ENCODE measurements at places on chromosomes 5 and 9.

- no peak for DNase-seq
These were observed 8.5 kb downstream of the CAMSAP1 start for GRCh38 chr9:135898634-135899407.

GRCh38 chr5:116922532-116922931 lies 347.9 kb upstream of the SEMA6A start:
- no peak for DNase-seq

DNA sequence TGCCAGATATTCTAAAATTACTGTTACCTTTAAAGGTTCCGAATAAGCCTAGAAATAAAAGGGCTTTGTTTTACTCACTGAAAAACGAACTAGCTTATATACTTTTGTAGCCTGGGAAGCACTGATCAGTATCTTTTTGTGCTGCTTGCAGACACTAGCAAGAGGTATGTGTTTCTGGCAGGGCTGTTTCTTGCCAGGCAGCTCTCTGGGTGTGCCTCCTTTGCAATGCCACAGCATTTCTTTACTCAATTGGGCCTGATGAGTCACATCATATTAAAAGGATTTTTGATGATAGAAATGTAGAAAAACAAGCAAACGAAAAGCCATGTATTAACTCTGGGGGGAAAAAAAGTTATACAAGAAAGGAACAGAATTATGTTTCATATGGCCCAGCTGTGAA lies 35.6 kb downstream of the CD180 start:
- peak; percentile 30 for DNase-seq

DNA sequence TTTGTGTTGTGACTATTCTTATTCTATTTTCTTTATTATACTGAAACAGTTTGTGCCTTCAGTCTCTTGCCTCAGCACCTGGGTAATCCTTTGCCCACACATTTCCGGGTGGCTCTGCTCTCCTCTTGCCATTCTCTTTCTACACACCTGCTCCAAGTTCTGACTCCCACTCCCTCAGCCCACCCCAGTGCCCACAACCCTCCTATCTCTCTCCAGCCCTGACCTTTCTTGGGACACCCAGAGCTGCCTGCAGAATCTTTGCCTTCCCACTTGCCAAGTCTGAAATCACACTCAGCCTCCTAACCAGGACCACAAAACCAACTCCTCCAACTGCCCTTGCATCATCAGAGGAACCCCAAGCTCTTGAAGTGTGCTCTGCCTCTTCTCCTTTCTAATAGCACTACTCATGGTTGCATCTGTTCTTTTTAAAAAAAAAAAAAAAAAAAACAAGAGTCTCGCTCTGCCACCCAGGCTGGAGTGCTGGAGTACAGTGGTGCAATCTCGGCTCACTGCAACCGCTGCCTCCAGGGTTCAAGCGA lies 4.1 kb downstream of the SWI5 start:
- DNase-seq = no peak

DNA sequence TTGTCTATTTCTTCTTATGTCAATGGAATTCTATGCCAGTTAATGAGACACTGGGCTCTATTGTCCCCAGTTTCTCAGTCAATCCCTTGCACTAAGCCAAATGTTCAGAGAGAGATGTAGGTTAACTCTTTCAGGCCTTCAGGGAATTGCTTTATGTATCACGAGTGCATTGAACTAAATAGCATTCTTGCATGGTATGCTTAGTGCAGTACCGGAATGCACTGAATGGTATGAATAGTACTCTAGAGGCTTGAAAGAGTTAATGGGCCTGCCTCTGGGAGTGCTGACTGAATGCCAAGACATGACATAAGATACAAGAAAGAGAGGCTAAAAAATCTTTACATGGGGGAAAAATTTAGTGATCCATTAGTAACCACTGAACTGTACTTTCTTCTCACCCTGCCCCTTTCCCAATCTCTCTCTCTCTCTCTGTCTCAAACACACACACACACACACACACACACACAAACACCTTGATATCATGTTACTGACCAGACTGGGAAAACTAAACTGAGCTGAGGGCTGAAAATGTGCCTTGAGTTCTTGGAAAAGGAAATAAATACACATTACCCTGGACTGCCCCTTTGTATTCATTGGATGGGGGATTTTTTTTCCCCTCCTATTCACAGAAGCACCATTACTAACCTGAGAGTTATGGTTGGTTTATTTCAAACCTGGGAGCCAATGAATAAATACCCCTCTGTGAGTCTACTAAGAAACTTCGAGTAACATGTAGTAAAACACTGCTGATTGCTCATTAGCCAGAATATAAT lies 35.4 kb upstream of the TMC1 start:
- DNase-seq = no peak

- DNase-seq = no peak
These were observed 125.0 kb downstream of the TRIO start for GRCh38 chr5:14267991-14268708.

- DNase-seq = no peak
These were observed 624.0 kb upstream of the KLF4 start for GRCh38 chr9:108113596-108113995.

- no peak for DNase-seq
These were observed 48.1 kb downstream of the PAX5 start for GRCh38 chr9:36985769-36986467.

- no peak for DNase-seq
These were observed 22.5 kb upstream of the RAD23B start for GRCh38 chr9:107260437-107261081.

- DNase-seq = no peak
These were observed 76.9 kb downstream of the ERP44 start for GRCh38 chr9:100021931-100022330.

- DNase-seq = no peak
These were observed 22.2 kb upstream of the EXOC3 start for GRCh38 chr5:420632-421286.

GRCh38 chr5:97554977-97555643 lies 372.1 kb upstream of the RIOK2 start:
- DNase-seq = no peak

DNA sequence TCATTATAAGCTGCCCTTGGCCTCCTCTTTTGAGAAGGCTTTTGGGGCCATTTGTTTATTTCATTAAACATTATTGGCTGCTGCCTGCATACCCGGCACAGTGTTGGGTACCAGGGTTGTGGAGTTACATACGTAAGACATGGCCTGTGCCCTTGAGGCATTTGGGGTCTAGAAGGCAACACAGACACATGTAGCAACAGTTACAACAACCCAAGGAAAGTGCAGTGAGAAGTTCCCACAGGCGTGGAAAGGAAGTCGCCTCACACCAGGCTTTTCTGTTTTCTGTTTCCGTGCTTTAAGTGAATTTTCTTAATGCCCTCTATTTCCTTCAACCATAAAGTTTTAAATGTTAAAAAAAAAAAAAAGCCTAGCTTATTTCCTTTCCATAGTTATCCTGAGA lies 47.4 kb downstream of the GALNT10 start:
- DNase-seq = no peak
